RKO (cell line): ENCODE measurements at places on chromosomes 5 and 9.
A peak's percentile ranks its signal among the peaks of the same experiment; 100 is the strongest.

GRCh38 chr9:130422546-130422945 is 22.2 kb upstream of the ASS1 start:
- DNase-seq: no peak

- DNase-seq: no peak
Observed at GRCh38 chr9:97573482-97574073, 59.6 kb downstream of the TSTD2 start.

DNA sequence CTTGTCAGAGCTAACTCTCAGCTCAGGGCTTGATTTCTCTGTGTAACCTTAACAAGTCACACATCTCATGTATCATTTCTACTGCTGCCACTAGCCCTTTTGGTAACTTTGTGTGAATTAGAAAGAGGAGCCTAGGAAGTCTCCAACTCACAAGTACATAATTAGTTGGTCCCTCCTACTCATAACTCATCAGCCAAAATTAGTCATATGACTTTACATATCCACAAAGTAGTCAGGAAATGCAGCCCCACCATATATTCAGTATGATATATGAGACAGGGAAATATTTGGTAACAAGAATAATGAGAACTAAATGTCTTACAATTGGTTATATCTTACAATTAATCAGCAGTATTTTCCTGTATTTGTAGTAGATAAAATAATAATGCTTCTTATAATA is 250.2 kb downstream of the SH3GL2 start:
- peak; percentile 30 for DNase-seq

GRCh38 chr5:101103874-101104273 is 200.8 kb upstream of the ST8SIA4 start:
- DNase-seq: no peak

DNA sequence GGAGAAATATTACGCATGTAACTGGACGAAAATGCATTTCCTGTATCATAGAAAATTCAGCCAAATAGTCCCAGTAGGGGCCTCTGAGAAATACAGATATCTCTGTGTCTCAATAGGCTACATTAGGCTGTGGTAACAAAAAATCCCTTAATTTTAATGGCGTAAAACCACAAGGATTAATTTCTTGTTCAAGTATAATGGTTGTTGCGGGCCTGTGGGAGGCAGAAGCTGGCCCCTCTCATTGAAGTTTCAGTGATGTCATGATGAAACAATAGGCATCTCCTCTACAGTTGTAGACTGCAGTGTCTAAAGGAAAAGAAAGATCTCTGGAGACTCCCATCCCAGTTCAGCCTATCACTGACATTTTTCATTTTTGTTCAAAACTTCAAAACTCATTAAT is 1625.6 kb upstream of the C9orf72 start:
- DNase-seq: no peak

DNA sequence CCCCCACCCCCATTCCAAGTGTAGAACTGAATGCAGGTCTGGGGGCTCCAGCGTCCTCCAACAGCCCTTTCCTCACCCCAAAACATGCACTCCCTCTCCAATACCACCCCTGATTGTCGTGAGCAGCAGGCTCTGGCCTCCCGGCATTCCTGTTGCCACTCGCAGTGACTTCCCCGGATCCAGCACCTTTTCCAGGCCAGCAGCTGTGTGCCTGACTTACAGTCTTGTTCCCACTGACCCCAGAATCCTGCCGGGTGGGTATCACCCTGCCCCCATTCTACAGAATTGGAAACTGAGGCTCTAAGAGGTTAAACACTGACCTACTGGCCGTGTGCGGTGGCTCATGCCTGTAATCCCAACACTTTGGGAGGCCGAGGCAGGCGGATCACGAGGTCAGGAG is 127.2 kb downstream of the OLFM1 start:
- DNase-seq: no peak

- no peak for DNase-seq
Observed at GRCh38 chr9:127221695-127222094, 42.9 kb upstream of the GARNL3 start.

GRCh38 chr5:61450493-61451279 is 118.6 kb downstream of the ZSWIM6 start:
- DNase-seq: no peak

DNA sequence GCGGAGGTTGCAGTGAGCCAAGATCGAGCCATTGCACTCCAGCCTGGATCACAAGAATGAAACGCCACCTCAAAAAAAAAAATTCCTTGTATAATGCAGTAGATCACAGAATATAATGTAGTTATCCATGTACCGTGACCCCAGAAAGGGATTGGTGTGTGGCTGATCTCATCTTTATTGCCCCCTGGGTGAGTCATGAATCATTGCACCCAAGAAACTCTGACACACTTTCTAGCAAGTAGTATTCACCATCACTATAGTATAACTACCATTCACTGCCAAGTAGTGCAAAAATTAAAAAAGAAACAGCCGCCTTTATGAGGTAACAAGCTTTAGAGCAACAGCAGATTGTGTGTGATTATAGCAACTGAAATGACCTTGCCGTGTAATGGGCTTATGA is 23.7 kb upstream of the ANKH start:
- DNase-seq: peak; percentile 28

- DNase-seq: peak; percentile 70
Observed at GRCh38 chr9:98057138-98057799, 737 bp downstream of the NANS start.

DNA sequence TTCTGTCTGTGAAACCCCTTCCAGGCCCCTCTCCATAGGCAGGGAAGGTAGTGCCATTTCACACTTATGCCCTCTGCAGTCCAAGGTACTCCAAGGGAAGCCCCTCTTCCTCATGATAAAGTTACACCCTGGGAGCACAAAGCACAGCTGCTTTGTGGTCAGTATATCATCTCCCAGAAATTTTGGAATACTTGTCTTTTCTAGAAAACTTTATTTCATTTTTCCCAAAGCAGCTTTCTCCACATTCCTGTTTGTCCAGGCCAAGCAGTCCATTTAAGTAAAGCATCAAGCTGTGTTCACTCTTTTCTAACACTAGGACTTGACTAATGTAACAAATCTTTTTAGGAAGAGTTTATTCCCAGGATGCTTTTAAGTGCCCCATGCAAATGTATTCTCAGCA is 371.8 kb upstream of the RGMB start:
- DNase-seq: no peak

DNA sequence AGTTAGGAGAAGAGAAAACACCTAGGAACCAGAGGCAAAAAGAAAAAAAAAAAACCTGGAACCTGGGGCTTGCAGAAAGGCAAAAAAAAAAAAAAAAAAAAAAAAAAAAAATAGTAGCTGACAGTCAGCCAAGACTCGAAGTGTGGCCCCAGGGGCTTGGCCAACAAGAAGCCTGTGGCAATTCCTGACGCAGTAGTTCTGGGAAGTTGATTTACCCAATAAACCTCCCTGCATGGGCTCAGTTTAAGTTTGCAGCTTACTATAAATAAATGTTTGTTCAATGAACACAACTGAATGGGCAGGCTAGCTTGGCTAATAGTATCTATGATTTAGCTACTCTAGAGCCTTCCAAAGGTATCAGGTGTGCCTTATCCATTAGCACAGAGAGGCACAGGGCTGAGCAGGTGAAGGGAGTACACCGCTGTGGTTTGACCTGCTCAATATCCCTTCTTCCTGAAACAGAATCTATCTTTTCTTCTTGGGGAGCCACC is 21.3 kb upstream of the GLRX start:
- DNase-seq: no peak
